Activated naive CD8-positive, alpha-beta T cell treated with anti-CD3 and anti-CD28 coated beads for 36 hours (primary cell): ENCODE measurements at places on chromosomes 5 and 9. TPM values are rescaled to one million over a fixed set of nuclear protein-coding genes. Genes with fewer than 3 reads are reported as not detected.
A peak's percentile ranks its signal among the peaks of the same experiment; 100 is the strongest.

CAMLG gene
- 28.2 TPM for total RNA-seq

COX7C gene
- total RNA-seq = 697 TPM

OTP gene
- total RNA-seq = not detected

FAM221B gene
- not detected for total RNA-seq

ZBTB26 gene
- total RNA-seq = 5.8 TPM

GDA gene
- total RNA-seq = not detected

CCDC152 gene
- 18.1 TPM for total RNA-seq

KLF4 gene
- 0.62 TPM for total RNA-seq

IL9 gene
- not detected for total RNA-seq

CCDC192 gene
- not detected for total RNA-seq

DNA sequence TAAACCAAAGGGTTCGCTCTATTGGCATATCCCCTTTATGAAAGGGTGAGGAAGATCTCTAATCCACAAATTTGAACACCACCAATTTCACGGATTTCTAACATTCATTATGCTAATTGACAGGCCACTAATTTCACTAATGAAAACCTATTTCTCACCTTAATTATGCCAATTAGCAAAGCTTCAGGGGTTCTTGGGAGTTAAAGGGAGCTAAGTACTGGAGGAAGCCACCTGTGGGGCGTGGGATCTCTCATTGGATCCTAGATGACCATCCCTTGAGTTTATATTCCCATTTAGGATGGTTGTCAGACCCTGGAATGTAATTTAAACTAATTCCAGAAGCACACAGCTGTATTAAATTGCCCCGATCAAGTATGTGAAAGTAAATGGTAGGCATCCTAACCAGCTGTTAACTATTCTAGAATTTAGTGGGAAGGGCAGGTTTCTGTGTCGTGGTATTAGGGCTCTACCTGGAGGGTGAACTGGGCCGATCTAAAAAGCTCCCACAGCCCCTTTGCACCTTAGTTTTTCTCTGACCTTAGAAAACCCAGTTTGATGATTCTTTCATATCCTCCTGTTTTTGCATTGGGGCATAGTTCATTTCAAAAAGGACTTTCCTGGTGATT, 77.1 kb downstream of the C9orf152 start:
- H3K27ac ChIP-seq = no peak overlapping the region
- H3K4me1 ChIP-seq = peaks cover 12% of the 10 kb centered on the region
- DNase-seq = no peak

GRCh38 chr5:98769210-98769958, 4.1 kb upstream of the RGMB start:
- peaks cover 33% of the 10 kb centered on the region for H3K4me1 ChIP-seq
- no peaks in the 10 kb centered on the region for H3K36me3 ChIP-seq
- no peak overlapping the region for H3K27ac ChIP-seq
- peaks cover 40% of the 10 kb centered on the region for H3K27me3 ChIP-seq

DNA sequence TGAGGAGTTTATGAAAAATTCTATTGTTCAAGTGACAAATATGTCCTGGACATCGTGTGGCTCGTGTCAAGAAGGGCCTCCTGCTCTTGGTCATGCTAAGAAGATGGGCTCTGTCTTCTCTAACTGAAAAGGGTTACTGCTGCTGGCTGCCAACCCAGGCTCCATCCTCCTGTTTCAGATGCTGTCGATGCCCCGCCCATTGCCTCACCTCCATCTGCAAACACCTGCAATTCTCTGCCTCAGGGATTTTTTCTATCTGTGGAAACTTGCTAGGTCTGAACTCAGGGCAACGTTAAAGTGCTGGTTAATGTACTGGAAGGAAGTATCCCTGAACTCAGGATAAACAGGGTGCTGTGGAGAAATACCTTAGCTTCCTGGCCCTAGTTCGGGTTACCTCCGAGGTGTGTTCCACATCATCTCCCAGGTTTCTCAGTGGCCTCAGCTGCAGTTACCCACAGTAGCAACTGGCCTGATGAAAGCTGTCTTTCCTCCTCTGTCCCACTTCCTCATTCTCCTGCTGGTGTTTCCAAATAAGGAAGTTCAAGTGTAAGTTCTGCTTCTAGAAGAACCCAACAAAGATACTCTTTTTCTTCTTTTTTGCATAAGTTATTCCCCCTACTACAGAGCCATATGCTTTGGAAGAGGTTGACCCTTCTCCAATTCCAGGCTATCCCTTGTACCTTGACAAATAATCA, 151.7 kb upstream of the SMIM23 start:
- H3K27me3 ChIP-seq = peaks cover 53% of the 10 kb centered on the region
- no peaks in the 10 kb centered on the region for H3K4me1 ChIP-seq
- H3K4me3 ChIP-seq = no peak overlapping the region
- DNase-seq = no peak
- H3K36me3 ChIP-seq = no peaks in the 10 kb centered on the region

- no peaks in the 10 kb centered on the region for H3K36me3 ChIP-seq
- no peak for DNase-seq
- H3K4me3 ChIP-seq = no peak overlapping the region
- H3K27ac ChIP-seq = no peak overlapping the region
These were observed 73.8 kb upstream of the SLIT3 start for GRCh38 chr5:169374761-169375160.

DNA sequence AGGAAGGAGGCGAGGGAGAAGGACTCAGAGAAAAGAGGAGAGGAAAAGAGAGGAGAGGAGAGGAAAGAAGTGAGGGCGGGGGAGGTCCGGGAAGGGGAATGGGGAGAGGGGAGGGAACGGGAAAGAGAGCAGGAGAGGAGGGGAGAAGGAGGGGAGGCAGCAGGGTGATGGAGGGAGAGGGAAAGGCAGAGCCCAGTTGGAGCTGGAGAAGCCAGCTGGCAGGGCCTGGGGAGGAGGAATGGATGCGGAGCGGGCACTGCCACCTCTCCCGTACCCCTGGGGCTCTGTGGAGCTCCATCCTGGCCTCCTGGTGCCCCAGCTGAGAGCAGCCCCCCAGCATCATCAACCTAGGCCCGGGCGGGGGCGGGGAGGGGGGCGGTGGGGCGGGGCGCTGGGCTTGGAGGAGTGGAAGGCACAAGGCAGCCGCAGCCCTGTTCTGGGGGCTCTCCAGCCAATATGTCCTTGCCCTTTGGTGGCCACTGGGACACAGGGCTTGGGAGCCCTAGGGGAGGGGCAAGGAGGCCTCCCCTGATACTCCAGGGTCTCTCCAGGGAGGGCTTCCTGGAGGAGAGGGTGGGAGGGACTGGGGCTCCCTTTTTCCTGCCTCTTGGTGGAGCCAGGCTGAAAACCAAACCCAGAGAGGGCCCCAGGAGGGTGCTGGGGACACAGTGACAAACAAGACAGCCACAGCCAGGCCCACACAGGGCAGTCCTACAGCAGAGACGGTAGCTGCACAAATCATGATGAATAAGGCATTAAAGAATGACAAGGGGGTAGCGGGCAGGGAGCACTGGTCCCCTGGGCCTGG, 123.7 kb downstream of the C9orf50 start:
- H3K36me3 ChIP-seq = peaks cover 13% of the 10 kb centered on the region
- no peaks in the 10 kb centered on the region for H3K27me3 ChIP-seq
- no peak for DNase-seq
- peak overlapping the region; percentile 83 for H3K4me3 ChIP-seq
- H3K27ac ChIP-seq = peak overlapping the region; percentile 76

- H3K4me3 ChIP-seq = no peak overlapping the region
- no peaks in the 10 kb centered on the region for H3K27me3 ChIP-seq
- H3K4me1 ChIP-seq = no peaks in the 10 kb centered on the region
- DNase-seq = no peak
- no peak overlapping the region for H3K27ac ChIP-seq
These were observed 106.8 kb downstream of the RXRA start for GRCh38 chr9:134433101-134433500.

GRCh38 chr5:65704621-65705239, 17.2 kb downstream of the SGTB start:
- peaks cover 20% of the 10 kb centered on the region for H3K36me3 ChIP-seq
- DNase-seq = no peak
- H3K27me3 ChIP-seq = no peaks in the 10 kb centered on the region

- no peak overlapping the region for H3K4me3 ChIP-seq
- no peaks in the 10 kb centered on the region for H3K27me3 ChIP-seq
- H3K27ac ChIP-seq = peak overlapping the region; percentile 10
- peaks cover 8% of the 10 kb centered on the region for H3K4me1 ChIP-seq
- DNase-seq = no peak
These were observed 24.7 kb downstream of the DNAJA1 start for GRCh38 chr9:33049680-33050361.

DNA sequence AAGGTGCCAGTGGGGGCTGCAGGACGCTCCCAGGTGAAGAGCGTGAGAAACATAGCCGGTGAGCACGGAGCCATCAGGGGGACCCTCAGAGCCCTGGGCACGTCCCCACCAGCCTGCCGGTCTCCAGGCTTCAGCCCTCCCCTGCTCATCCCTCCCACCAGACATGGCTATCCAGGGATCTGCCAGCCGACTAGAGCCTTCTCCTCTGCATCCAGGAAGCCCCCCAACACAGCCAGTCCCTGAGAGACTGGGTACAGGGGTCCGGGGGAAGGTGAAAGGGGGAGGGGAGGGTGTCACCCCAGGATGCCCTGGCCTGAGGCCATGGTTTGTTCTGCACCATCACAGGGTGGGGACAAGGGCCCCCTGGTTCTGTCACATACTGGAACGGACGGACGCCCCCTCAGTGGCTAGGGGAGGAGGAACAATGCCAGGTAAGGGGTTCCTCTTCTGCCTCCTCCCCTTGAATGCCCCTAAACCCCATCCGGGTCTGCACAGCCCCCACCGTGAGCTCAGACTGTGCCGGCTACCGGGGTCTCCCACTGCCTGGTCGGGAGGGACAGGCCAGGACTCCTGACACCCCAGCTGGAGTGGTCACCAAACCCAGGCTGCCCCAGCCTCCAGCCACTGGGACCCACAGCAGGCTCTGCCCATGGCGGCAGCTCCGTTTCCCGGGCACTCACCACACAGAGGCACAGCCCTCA, 34.3 kb downstream of the NACC2 start:
- H3K27me3 ChIP-seq = no peaks in the 10 kb centered on the region
- H3K4me1 ChIP-seq = peaks cover 2% of the 10 kb centered on the region
- H3K36me3 ChIP-seq = peaks cover 1% of the 10 kb centered on the region
- DNase-seq = no peak
- H3K4me3 ChIP-seq = no peak overlapping the region

GRCh38 chr5:89901346-89901745, 508.2 kb downstream of the CETN3 start:
- no peak for DNase-seq
- no peaks in the 10 kb centered on the region for H3K27me3 ChIP-seq
- no peaks in the 10 kb centered on the region for H3K4me1 ChIP-seq
- H3K4me3 ChIP-seq = no peak overlapping the region
- no peaks in the 10 kb centered on the region for H3K36me3 ChIP-seq

DNA sequence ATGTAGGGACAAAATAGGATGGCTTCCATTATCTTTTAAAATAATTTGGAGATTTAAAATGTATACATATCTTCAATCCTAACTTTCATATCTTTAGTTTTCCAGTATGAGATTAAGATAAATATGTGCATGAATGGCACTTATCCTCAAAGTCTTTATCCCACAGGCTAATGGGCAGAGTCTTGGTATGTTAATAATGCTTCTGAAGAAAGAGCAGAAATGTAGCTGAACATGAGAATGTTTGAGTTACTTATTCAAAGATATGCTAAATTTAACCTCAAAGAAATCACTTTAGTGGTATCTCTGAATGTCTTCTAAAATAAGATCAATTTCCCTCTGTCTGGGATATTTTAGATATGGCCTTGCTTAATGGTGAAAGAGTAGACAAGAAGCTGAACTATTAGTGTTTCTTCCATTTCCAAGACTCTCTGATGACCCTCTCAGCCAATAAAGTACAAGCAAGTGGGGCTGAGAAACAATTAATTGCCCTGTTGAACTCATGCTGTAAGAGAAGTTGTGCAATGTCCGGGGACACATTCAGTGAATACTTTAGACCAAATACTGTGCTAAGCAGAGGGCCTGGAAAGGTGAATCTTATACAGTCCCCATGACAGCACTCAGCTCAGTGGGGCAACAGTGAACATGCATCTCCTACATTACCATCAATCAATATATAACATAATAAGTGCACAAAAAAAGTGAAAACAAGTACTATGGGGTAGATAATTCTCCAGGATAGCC, 50.0 kb upstream of the ADAMTSL1 start:
- H3K4me1 ChIP-seq = no peaks in the 10 kb centered on the region
- no peaks in the 10 kb centered on the region for H3K36me3 ChIP-seq
- DNase-seq = no peak
- no peak overlapping the region for H3K27ac ChIP-seq

GRCh38 chr9:135848341-135849047, 58.9 kb downstream of the CAMSAP1 start:
- no peak for DNase-seq
- peaks cover 32% of the 10 kb centered on the region for H3K36me3 ChIP-seq
- no peak overlapping the region for H3K4me3 ChIP-seq
- no peak overlapping the region for H3K27ac ChIP-seq
- H3K27me3 ChIP-seq = no peaks in the 10 kb centered on the region
- H3K4me1 ChIP-seq = peaks cover 4% of the 10 kb centered on the region

GRCh38 chr5:116576053-116576713, 1.6 kb upstream of the SEMA6A start:
- H3K27ac ChIP-seq = no peak overlapping the region
- no peaks in the 10 kb centered on the region for H3K36me3 ChIP-seq
- H3K27me3 ChIP-seq = peaks cover 94% of the 10 kb centered on the region
- H3K4me1 ChIP-seq = peaks cover 26% of the 10 kb centered on the region

DNA sequence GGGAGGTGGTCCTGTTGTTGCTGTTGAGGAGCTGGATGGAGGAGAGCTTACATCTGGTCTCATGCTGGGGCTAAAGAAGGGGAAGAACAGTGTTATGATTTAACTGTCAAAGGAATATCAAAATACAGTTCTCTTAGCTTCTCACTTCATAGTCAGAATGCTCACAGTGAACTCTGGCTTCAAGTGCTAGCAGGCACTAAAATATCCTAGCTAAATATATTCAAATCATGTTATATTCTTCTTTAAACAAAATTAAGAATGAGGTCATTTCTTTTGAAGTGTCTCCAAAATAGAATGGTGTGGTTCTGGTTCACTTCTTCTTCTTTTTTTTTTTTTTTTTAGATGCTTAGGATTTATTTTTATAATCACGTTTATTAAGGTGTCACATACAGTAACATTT, 89.4 kb downstream of the NR3C1 start:
- peaks cover 46% of the 10 kb centered on the region for H3K36me3 ChIP-seq
- H3K27me3 ChIP-seq = no peaks in the 10 kb centered on the region
- peak overlapping the region; percentile 72 for H3K27ac ChIP-seq
- no peak for DNase-seq
- H3K4me3 ChIP-seq = no peak overlapping the region

DNA sequence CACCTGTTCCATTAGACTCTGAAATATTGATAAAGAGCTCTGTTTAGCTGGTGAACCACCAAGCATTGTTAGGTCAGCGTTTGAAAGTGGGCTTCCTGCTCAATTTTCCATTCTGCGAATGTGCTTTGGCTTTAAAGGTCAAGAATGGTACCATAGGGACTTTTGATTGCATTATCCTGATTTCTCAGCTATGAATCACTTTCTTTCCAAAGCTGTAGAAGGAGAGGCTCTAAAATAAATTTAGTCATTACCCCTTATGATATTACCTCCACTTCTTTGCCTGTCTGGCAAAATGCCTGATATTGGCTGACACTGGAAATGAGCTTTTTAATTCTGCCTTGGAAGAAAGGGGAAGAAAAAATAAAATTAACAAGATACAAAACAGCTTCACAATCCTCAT, 237.2 kb upstream of the CTNND2 start:
- H3K4me3 ChIP-seq = no peak overlapping the region
- no peaks in the 10 kb centered on the region for H3K36me3 ChIP-seq
- no peaks in the 10 kb centered on the region for H3K4me1 ChIP-seq
- H3K27me3 ChIP-seq = no peaks in the 10 kb centered on the region
- DNase-seq = no peak
